Activated CD8-positive, alpha-beta memory T cell treated with anti-CD3 and anti-CD28 coated beads for 4 hours (primary cell): ENCODE measurements at places on chromosomes 1 and 21.
A peak's percentile ranks its signal among the peaks of the same experiment; 100 is the strongest.

DNA sequence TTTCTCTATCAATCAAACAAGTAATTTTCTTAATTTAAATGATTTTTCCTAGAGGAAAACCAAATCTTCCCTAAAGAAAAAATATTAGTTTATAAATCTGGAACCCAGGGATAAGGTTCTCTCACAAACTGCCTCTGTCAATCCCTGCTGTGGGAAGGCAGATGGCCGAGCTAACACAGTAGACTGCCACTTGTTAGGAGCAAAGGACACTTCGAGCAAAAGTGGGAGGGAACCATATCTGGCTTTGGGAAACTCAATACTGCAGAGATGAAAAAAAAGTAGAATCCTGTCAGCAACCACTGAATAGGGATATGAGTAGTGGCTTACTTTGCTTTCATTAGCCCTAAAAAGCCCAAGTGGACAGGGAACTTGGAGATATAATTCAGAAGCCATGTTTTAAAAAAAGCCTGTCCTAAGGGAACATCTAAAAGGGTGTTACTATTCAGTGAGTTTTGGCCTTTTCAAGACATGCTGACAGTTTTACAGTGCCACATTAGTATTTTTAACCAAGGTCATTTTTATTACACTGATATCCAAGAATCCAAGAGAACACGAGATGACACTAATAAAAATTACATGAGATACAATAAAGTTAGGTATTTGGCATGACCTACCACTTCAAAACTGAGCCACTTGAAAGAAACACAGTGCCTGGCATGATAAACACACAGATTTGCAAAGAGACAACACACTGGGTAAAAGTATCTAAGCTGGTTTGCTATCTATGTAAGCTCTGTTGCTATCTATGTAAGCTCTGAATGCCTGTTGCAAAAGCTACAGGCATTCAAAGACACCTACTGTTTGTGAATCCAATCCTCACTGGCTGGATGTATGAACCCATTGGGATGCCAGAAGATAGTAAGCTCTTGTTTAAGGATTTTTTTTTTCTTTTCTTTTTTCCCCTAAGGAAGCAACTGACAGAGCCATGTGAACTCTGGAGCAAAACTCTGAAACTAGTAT, 21.4 kb downstream of the TEX38 start:
- no peak for DNase-seq

- DNase-seq: peak; percentile 14
Measured at GRCh38 chr1:19390901-19391595, 78.9 kb downstream of the SLC66A1 start.

GRCh38 chr1:215529571-215529970, 37.5 kb upstream of the KCTD3 start:
- no peak for DNase-seq

DNA sequence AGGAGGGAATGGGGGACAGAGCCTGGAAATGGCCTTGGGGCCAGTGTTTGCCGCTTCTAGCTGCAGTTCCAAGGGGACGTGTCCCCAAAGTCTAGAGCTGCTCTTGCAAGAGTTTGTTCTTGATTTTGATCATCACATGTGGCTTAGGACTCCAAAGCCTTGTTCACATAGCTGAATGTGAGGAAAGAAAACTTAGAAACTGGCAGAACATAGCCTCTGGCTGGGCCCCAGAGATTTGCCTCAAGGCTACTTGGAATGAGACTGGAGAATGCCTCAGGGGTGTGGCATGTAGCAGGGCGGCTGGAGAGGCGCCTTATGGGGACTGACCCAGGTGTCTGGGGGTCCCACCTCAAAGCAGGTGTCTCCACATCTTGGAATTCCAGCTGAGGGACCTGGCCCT, 2.3 kb downstream of the PDXK start:
- DNase-seq: no peak

DNA sequence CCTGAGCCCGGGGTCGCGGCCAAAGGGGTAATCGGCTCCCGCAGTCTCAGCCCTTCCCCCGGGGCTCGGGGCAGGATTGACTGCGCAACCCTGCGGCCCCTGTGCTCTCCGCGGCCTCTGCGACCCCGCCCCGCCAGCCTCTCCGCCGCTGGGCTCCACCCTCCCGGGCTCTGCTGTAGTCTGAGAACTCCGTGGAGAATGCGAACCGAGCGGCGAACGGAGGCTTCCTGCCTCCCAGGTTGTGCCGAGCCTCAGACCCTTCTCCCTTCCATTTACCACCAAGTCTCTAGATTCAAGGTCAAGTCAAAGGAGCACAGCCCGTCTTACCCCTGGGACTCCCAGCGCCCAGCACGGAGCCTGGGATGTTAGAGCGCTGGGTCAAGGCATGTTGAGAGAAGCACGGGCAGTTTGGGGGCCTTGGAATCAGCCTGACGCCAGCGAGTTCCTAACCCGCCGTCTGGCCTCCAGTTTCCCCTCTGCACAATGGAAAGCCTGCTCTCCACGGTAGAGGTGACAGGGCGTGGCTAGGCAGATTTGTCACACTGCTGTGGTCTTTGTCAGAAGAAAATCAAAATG, 3.0 kb downstream of the ATP2B4 start:
- no peak for DNase-seq

DNA sequence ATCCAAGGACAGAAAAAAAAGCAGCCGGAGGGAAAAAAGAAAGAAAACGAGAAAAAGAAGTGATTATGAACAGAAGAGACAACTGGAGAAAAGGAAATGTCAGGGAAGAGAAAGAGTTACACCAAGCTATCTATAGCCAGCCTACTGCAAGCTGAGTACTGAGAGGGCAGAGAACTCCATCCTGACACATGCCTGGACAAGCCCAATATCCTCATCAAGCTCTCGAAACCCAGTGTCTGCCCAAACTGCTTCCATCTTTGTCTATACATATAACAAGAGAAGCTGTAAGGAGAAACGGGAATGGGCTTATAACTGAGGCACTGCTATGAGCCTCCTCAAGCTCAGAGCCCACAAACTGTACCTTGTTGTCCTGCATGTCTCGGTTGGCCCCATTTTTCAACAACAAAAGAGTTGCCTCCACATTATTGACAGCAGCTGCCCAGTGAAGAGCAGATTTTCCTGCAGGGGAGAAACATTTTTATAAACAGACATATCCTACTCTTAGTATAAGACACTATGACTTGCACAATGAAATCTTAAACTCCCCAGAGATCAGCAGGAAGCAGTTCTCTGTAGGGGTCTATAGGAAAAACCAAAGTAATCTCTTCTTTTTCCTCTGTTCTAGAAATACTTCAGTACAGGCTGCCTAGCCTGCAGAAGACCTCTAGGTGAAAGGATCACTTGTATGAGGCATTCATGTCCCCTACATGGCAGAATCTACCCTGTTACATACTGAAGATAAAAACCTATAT, 21.2 kb upstream of the ADAM30 start:
- no peak for DNase-seq

GRCh38 chr1:84020151-84020550, 21.2 kb upstream of the TTLL7 start:
- DNase-seq: no peak

DNA sequence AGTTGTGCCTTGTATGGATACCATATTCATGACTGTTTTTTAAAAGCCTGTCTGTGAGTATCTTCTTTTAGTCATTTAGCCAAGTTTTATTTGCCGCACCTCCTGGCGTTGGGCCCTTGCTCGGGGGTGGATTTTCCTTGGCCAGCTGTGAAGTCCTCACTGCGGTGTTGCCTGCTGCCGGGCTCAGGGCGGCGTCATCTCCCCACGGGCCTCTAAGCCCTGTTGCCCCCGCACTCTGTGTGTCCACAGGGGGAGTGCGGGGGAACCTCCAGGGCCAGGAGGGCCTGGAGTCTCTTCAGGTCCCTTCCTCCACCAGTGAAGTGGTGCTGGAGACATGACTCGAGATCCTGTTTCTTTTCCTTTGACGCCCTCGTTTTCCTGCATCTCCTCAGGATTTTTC, 65.8 kb upstream of the DIP2A start:
- DNase-seq: no peak
